ENCODE measurements at places on chromosomes 3 and 15.

- no peak for DNase-seq
Measured at GRCh38 chr15:96703794-96704550, 373.5 kb downstream of the NR2F2 start.

DNA sequence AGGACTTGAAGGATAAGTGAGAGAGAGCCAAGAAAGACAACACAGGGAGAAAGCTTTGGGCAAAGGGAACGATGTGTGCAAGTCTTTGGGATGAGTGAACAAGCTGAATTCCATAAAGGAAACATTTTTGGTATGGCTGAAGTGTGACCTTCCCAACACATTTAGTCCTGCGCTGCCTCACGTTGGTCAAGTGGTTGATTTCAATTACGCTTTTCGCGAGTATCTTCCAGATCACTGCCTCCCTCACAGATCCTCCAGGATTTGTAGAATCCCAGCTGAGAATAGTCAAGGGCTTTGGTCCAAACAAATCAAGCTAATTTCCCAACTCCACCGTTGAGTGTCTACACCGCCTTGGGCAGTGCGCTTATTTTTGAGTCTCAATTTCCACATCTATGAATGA lies 338.4 kb upstream of the ADAMTS9 start:
- DNase-seq: no peak

GRCh38 chr3:42905740-42906069 lies 237 bp upstream of the ZNF662 start:
- no peak for DNase-seq

GRCh38 chr3:33355611-33356010 lies 78.4 kb downstream of the FBXL2 start:
- DNase-seq: no peak

- no peak for DNase-seq
Measured at GRCh38 chr3:181713676-181714612, 2.2 kb downstream of the SOX2 start.

GRCh38 chr3:98027085-98027446 lies 8.0 kb downstream of the GABRR3 start:
- DNase-seq: no peak

GRCh38 chr15:31498756-31499155 lies 172.1 kb downstream of the KLF13 start:
- no peak for DNase-seq

- no peak for DNase-seq
Measured at GRCh38 chr3:31092748-31093589, 198.5 kb upstream of the GADL1 start.

DNA sequence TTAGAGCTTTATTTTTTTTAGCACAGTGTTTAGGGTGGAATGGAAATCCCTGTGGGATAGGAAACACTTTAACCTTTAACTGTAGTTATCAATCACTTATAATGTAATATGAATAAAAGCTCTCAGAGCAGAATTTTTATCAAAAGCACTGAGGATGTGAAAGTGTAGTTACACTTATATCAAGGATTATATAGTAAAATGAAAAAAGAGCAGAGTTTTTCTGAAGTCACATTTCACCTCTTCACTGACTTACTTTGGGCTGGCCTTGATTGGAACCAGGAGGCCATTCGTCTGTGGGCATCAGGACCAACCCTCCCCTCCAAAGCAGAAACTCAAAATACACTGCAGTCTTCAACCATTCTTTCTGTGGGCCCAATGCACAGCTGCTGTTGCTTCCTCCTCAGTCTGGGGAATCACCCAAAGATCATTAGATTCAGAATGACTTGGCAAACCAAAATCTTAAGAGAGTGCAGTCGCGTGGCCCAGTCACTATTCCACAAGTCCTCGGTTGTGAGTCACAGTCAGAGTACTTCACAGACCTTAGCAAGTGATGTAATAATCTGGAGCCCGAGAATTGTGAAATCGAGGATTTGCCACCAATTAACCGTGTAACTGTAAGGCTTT lies 132.6 kb upstream of the COL8A1 start:
- DNase-seq: peak; percentile 92

DNA sequence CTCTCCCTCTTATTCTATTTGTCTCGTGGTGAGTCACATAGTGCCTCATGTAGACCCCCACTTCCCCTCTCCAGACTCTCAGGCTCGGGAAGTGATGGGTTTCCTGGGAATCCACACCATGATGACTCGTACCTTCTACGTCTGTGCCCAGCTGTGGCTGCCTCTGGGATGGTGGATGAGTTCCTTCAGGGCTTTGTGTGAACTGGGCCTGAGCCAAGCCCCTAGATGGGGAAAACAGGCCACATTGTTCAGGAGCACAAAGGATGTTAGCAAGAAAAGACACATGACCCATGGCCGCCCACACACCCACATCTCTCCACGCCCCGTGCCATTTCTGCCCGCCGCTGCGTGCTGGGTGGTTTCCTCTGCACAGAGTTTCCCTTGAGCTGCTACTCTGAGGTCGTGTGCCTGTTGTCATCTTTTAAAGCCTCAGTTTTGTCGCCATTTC lies 10.5 kb downstream of the ISG20 start:
- DNase-seq: peak; percentile 61

GRCh38 chr3:155303540-155304097 lies 10.1 kb upstream of the STRIT1 start:
- DNase-seq: no peak

DNA sequence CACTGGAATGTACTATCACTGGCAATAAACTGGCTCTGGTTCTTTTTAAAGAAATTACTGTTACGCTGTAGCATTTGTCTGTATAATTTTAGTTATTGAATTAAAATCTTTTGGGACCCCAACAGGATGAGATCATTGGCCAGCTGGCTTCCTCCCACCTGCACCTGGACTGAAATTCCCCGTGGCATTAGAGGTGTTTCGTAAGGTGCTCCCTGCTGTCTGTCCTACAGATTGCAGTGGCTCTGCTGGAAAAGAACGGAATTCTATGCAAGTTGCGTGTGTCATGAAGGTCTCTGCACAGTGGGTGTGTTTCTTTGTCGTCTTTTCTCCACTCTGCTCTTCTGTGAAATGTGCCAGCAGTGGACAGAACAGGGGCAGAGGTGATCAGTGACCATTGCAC lies 383.4 kb downstream of the PTPRG start:
- DNase-seq: no peak

DNA sequence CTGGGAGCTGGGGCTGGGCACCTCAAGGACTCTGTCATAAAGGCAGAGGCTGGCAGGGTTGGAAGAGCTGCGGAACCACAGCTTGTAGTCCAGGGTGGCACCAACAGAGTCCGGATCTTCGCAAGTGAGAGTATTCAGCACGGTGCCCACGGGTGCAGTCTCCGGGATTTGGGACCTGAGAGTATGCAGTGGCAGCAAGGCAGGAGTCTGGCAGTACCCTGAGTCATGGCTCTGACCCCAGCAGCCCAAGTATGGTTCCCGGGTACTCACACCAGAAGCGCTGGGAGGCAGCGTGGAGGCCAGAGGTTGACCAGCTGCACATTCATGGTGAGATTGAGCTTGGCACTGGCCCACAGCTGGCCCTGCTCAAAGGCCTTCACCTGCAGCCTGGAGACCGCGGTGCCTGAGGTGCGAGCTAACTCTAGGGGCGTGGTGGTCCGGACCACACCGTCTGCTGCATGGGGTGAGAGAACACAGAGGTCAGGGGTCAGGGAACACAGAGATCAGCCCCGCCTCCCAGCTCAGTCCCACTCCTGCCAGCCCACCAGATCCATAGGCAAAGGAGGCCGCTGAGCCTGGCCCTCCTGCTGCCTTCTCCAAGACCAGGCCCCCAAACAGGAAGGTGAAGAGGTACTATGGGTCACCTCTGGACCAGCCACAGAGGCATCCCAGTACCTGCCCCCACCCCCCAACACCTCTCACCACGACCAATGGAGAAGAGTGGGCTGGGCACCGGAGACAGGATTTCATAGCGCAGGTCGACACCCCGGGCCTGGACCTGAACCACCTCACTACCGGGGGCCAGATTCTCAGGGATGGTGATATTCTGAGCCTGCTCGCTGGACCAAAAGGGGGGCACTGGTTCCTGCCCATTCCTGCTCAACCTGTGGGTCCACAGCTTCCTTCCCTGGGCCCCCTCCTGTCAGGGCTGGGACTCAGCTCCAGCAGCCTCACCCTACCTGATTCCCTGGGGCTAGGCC lies 4.5 kb downstream of the CDHR4 start:
- DNase-seq: no peak

DNA sequence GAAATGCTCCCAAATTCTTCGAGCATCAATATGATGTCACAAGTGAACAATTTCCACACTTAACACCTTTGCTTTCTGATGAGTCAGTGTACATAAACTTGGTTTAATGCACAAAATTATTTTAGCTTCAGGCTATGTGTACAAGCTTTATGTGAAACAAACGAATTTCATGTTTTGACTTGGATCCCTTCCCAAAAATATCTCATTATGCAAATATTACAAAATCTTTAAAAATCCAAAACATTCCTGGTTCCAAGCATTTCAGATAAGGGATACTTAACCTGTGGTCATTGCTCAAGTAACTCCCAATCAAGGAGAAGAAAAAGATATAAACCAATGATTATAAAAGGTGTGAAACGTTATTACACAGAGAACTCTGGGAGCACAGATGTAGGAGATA lies 25.2 kb downstream of the RAB5A start:
- peak; percentile 58 for DNase-seq

DNA sequence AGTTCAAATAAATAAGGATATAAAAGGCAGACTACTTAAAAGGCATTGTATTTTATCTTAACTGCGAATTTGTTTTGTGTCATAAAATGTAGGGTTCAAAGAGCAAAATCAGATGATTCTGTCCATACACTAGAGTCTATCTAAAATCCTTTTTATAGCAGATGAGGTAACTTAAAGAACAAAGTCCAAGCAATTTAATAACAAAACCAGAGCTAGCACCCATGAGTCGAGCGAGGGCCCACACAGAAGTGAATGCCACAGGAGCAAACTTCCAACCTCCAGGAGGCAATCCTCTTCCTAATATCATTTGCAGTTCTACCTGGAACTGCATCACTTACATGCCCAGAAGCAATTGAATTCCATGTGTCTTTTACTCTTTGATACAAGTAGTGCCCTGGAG lies 35.4 kb upstream of the KBTBD8 start:
- DNase-seq: no peak

DNA sequence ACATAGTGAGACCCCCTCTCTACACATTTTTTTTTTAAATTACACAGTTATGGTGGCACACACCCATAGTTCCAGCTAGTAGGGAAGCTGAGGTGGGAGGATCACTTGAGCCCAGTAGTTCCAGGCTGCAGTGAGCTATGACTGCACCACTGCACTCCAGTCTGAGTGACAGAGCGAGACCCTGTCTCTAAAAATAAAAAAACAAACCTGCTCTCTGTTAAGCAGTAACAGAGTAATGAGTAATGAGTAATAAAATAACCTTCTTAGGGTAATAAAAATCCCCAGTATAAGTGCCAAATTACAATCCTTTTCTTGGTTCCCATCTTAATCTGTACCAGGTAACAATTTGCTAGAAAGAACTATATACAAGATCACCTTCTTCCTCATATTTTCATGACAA lies 65.9 kb upstream of the PLXND1 start:
- no peak for DNase-seq

DNA sequence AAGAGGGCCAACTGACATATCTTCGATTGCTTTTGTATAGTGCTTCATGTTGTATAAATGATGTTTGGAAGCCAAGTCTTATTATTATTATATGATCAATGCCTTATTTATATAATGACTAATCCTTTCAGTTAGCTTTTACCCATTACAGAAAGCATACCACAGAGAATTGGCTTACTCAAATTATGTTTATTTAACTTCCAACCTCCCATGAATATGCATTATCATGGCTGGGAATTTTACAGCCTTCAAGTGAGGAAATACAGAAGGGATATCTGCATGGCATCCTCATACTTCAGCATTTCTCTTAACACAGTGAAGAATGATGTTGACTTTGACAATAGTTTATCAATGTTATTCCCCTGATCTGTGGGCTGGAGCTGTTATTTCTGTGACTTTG lies 225.9 kb upstream of the GAP43 start:
- DNase-seq: no peak

- DNase-seq: no peak
Measured at GRCh38 chr3:175679568-175679967, 820.4 kb downstream of the NAALADL2 start.

GRCh38 chr3:58117561-58118181 lies 93.1 kb downstream of the DNASE1L3 start:
- no peak for DNase-seq

GRCh38 chr15:54580643-54581042 lies 602.4 kb downstream of the UNC13C start:
- no peak for DNase-seq

- DNase-seq: peak; percentile 20
Measured at GRCh38 chr3:65922441-65922840, 116.3 kb downstream of the MAGI1 start.

DNA sequence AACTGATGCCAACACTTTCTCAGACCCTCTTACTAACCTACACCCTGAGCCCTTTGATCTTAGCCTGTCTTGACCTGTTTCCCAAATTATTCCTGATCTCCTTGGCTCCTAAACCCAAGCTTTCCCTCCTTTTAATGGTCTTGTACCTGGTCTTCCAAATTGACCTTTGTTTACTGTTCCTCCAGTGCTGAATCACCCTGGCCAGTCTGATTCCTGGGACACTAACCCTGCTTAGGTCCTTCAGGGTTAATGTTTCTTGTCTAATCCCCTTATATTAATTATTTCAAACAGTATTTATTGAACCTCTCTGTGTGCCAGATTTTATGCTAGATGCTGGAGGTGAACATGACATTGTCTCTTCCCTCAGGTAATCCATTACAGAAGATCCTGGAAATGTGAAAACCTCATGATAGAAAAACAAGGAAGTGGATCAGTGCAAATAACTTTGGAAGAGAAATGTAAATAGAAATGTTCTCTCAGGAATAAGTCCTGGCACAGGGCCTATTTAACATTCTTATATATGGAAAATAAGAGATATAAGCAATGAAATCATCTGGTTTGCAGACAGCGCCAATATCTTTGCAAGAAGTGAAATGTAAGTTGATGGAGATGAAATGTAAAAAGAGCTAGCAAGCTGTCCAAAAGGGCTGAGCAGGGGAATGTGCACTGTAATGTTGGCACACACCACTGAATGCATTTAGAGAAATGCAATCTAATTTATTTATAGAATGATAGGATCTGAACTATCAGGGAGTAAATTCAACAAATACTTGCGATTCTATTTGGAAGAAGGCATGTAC lies 20.7 kb downstream of the HGD start:
- no peak for DNase-seq

GRCh38 chr3:25597535-25598101 lies 67.1 kb downstream of the TOP2B start:
- no peak for DNase-seq

GRCh38 chr15:99307735-99308134 lies 56.5 kb downstream of the LRRC28 start:
- no peak for DNase-seq

- DNase-seq: no peak
Measured at GRCh38 chr3:147775411-147775810, 366.2 kb downstream of the ZIC1 start.
